AG10803 (cell line): ENCODE measurements at places on chromosomes 11 and 22.

- DNase-seq = no peak
These were observed 3.3 kb downstream of the NPAT start for GRCh38 chr11:108218912-108219783.

DNA sequence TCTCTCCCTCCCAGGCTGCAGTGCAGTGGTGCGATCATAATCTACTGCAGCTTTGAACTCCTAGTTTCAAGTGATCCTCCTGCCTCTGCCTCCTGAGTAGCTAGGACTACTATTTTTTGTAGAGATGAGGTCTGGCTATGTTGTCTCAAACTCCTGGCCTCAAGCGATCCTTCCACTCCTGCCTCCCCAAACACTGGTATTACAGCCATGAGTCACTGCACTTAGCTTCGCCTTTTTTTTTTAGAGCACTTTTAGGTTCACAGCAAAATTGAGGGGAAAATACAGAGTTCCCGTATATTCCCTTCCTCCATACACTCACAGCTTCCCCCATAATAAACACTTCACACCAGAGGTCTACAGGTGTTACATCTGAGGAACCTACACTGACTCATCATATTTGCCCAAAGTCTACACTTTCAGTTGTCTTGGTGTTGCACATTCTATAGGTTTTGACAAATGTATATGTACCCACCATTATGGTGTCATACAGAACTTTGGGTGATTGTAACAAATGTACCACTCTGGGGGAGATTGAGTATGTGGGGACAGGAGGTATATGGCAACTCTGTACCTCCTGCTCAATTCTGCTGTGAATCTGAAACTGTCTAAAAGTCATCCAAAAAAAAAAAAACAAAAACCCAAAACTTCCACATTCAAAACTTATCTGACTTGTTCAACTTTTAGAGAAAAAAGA lies 11.3 kb upstream of the SLC37A4 start:
- DNase-seq = no peak

- DNase-seq = no peak
These were observed 42.1 kb upstream of the GNB1L start for GRCh38 chr22:19896665-19897355.

GRCh38 chr11:46951864-46952263 lies 15.3 kb downstream of the CSTPP1 start:
- no peak for DNase-seq

DNA sequence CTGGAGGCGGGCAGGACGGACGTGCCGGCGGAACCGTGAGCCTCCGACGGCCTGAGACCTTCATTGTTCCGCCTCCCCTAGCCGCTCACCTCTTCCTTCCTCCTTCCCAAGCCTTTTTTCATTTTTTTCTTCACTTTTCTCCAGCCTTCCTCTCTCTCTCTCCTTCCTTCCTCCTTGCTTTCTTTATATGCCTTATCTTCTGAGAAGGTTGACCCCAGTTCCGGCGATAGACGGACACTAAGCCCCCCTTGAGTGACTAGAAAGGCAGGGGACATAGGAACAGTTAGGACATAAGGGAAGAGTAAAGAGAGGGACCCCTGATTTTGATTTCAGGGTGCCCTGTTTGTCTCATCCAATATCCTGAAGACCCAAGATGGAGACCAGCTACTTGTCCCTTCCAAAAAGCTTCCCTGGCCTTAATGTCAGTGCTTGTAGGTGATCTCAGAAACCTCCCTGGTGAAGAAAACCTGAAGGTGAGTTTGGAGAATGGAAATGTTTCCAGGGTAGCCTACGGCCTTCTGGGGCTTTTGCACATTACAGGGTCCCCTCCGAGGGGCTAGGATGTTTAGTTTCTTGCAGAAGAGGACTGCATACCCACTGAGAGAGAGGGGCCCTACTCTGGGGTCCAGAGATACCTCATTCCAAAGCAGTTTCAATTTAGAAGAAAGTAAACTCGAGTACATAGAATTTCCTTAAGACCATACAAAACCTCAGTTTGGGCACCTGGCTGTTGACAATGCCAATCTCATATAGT lies 3.5 kb downstream of the ADM start:
- DNase-seq = no peak

GRCh38 chr11:26753723-26754504 lies 32.1 kb upstream of the SLC5A12 start:
- peak; percentile 81 for DNase-seq

GRCh38 chr22:45911601-45912271 lies 65.2 kb downstream of the WNT7B start:
- peak; percentile 61 for DNase-seq

DNA sequence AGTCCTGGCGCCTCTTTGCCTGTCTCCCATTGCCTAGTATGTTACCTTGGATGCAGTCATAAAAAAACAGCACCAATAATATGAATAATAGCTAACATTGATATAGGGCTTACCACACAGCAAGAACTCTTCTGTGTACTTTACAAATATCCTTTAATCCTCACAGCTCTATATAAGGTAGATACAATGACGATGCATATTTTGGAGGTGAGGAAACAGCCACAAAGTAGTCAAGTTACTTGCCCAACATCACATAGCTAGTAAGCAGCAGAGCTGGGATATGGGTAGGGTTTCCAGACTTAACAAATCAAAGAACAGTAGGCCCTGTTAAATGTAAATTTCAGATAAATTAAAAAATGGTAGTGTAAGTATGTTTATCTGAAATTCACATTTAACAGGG lies 128.8 kb downstream of the ST3GAL4 start:
- DNase-seq = peak; percentile 72

GRCh38 chr11:133723056-133723455 lies 122.3 kb downstream of the SPATA19 start:
- no peak for DNase-seq

GRCh38 chr11:118156531-118157185 lies 4.0 kb upstream of the SCN4B start:
- no peak for DNase-seq

DNA sequence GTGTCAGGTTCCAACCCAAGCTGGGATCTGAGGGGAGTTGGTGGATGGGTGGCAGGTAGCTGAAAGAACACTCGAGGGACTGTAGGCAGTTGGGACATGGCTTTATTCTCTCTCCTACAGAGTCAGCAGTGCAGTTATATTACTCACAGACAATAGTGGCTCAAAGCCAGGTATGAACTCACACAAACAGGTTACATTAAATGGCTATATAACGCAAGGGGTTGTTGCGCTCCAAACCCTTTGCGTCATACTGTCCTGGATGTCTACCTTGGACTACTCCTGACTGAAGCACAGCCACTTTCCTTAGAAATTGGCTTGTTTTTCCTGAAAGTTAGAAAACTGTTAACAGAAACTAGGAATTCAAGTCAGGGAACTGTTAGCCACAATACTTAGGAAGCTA lies 66.4 kb upstream of the OR4B1 start:
- DNase-seq = no peak

GRCh38 chr11:127242676-127243075 lies 242.1 kb upstream of the KIRREL3 start:
- DNase-seq = no peak

DNA sequence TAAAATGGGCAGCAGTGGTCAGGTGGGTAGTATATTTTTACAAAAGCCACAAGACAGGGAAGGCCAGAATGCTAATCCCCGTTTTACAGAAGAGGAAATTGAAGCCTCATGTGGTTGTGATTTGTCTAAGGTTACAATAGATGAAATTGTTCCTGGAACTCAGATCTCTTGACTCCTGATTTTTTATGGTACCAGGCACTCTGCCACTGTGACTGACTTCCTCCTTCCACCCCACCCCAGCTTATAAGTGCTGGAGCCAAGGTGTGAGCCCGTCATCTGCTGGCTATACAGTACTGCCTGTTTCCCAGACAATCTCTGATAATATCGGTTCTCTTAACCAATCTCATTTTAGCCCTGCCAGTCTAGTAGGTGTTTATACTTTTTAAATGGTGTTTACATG lies 1.9 kb downstream of the SLC5A1 start:
- DNase-seq = peak; percentile 2

DNA sequence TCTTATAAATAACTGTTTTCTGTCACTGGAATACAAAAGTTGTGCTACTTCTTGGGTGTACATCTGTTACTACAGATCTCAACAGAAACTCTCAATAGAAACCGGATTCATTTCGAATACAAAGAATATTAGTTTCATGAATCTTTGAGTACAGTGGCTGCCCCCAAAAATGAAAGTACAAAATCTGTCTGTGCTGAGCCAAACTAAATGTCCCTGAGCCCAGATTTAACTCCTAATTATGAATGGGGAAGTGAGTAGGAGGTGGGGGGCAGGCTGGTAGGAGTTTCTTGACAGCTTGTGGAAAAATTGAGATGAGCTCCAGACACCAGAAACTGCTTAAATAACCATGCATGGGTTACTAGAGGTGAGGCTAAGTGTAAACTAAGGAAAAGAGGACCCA lies 41.6 kb downstream of the PITPNB start:
- DNase-seq = no peak

DNA sequence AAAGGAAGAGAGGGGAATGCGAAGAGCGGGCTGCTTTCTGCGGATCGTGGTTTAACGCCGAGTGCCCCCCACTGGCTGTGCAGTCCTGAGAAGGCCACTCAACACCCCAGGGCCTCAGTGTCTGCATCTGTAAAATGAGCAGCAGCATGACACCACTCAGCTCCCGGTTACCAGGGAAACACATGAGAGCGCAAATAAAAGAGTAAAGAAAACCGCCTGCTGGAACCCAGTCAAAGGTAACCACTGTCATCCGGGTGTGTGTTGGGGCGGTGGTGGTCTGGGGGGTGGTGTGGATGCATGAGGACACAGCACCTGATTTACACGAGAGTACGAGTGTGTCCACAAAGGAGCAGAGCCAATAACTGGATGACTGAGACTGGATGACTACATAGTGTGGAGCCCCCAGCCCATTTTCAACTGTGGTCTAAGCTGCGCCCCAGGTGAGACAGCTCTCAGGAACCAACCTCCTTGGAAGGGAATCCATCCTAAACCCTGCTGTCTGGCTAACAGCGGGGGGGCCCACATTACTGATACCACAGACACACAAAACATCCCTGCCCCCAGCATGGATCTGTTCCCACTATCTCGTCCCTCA lies 5.7 kb downstream of the CELSR1 start:
- no peak for DNase-seq

- no peak for DNase-seq
These were observed 101.4 kb upstream of the NCAM1 start for GRCh38 chr11:112859787-112860186.

GRCh38 chr11:28090052-28090749 lies 17.8 kb downstream of the KIF18A start:
- DNase-seq = peak; percentile 51

- no peak for DNase-seq
These were observed 47.0 kb upstream of the B3GNT6 start for GRCh38 chr11:76987203-76987602.

DNA sequence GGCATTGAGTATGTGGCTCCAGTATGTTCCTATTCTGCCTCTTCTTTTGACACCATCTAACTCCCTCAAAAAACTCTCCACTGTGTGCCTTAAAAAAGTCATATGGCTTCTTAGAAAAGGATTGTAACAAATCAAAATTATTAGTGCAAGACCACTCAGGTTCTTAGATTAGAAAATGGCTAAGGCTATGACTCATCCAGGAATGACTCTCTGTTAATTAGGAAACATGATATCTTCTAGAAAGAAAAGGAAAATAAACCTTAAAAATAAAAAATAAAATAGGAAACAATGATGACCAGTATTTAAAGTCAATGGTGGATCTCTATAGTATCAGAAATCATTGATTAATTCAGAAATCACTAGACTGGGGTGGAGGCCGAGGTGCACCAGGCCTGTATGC lies 21.7 kb downstream of the SLC25A17 start:
- no peak for DNase-seq

DNA sequence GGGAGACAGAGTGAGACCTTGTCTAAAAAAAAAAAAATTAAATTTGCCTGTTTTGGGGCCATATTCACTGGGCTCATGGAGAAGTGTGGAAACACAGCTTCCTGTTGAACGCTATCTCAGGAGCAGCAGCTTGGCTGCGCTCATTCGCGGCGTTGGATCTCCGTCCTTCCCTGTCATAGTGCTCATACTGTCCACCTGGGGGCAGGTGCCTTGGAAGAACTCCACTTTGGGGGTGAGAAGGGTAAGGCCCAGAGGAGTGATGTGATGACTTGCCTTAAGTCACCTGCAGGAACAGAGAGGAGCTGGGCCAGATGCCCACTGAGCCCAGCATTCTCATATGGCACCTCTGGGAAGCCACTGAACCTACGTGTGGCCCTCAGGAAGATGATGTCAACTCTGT lies 82.8 kb downstream of the CABIN1 start:
- no peak for DNase-seq

GRCh38 chr22:33803371-33804282 lies 116.6 kb downstream of the LARGE1 start:
- peak; percentile 97 for DNase-seq

DNA sequence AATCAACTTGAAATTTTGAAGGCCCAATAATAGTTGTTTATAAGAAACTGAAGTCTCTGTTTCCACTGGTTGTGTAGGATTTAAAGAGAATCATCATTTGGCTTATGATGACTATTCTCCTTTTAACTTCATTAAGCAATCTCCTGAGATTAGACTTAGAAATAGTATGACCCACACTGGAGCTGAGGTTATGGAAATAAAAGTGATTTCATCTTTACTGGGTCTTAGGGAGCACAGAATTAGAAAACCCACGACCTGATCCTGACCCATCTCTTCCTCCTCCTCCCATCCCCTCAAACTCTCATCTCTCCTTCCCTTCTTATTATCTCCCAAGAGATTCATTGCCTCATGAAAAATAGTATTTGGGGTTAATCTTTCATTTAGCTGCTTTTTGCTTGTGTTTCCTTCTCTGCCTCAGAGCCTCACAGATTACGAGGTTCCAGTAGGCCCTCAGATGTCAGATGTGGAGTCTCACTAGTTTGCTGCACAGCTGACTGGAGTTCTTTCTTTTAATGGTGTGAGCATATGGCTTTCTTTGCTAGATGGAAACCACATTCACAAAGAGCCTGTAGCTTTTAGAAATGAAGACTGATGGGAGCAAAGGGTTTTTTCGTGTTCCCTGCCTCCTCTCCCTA lies 85.0 kb downstream of the ALX4 start:
- DNase-seq = no peak

- DNase-seq = no peak
These were observed 167.1 kb upstream of the NARS2 start for GRCh38 chr11:78741741-78742140.

DNA sequence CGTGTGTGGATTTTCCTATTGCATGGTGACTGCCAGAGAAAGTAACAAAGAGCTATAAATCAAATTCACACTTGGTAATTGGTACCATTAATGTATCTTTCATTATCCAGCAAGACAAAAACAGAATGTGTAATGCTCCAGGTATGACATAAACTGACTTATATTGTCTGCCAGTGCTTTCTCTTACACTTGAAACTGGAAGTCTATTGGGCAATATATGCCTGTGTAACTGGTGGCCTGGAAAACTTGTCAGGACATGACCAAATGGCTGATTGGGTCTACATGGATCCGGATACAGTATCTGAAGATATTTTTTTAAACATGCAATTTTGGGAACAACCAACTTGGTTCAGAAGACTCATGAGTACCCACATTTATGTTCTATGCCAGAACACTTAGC lies 174.6 kb upstream of the ARHGAP42 start:
- DNase-seq = no peak

- no peak for DNase-seq
These were observed 18.4 kb downstream of the SYT13 start for GRCh38 chr11:45267652-45268299.
